ENCODE measurements at places on chromosomes 3 and 15.

- DNase-seq: no peak
Measured at GRCh38 chr15:48394970-48395369, 63.7 kb downstream of the DUT start.

- DNase-seq: no peak
Measured at GRCh38 chr3:112097378-112097777, 11.2 kb downstream of the C3orf52 start.

DNA sequence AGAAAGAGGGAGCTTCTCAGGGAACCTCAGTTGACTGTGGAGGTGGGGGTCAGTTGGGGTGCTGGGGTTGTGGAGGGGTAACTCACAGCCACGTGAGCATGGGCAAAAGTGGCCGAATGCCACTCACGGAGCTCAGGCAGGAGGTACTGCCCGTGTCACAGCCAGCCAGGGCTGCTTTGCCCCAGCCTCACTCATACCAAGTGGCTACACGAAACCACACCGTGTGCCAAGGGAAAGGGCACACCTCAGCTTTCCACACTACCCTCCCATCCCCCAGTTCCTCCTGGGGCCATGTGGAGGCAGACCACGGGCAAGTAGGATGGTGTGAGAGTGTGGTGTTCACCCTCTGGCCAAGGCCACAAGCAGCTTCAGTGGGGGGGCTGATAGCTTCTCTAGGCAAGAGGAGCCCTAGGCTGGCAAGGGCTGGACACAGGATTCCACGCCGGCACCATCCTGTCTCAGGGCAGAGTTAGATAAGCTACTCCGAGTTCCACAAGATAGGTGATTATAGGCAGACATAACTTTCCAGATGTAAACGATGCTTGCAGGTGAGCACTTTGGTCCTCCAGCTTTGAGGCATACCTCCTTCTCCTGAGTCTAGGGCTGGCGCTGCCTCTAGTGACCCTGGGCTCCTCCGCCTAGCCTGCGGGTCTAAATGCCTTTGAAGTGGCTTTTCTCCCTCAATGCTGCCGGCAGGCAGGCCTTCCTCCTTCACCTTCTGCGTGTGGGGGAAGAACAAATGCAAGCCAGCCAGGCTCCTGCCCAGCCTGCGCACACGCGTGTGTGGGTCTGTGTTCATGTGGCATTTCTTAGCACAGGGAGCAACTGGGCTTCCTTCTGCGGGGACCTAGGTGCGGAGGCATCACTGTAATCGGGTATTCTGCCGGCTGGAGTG is 25.0 kb downstream of the RGMA start:
- no peak for DNase-seq

- DNase-seq: no peak
Measured at GRCh38 chr3:72436863-72437592, 411.2 kb downstream of the SHQ1 start.

DNA sequence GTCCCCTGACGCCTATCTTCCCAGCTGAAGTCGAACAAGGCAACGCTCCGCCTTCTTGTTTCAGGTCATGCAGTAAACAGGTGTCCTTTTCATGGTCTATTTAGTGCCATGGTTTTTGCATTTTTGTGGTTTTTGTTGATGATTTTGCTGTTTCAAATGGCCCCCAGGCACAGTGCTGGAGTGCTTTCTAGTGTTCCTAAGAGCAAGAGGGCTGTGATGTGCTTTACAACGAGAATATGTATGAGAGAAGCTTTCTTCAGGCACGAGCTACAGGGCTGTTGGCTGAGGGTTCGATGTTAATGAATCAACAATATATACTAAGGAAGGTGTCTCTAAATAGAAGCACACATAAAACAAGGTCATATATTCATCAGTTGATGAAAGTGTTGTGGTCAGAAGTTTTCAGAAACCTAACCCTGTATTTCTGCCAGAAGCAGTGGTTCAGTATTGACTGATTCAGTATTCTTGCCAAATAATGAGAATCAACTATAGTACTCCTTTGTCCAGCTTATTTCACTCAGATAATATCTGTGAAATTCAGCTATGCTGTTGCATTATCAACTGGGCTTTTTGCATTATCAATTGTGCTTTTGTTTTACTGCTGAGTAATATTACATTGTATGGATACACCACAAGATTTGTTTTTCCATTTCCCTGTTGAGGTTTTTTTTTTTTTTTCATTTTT is 18.5 kb downstream of the LIMD1 start:
- no peak for DNase-seq

GRCh38 chr3:127997016-127997415 is 55.2 kb upstream of the SEC61A1 start:
- no peak for DNase-seq

DNA sequence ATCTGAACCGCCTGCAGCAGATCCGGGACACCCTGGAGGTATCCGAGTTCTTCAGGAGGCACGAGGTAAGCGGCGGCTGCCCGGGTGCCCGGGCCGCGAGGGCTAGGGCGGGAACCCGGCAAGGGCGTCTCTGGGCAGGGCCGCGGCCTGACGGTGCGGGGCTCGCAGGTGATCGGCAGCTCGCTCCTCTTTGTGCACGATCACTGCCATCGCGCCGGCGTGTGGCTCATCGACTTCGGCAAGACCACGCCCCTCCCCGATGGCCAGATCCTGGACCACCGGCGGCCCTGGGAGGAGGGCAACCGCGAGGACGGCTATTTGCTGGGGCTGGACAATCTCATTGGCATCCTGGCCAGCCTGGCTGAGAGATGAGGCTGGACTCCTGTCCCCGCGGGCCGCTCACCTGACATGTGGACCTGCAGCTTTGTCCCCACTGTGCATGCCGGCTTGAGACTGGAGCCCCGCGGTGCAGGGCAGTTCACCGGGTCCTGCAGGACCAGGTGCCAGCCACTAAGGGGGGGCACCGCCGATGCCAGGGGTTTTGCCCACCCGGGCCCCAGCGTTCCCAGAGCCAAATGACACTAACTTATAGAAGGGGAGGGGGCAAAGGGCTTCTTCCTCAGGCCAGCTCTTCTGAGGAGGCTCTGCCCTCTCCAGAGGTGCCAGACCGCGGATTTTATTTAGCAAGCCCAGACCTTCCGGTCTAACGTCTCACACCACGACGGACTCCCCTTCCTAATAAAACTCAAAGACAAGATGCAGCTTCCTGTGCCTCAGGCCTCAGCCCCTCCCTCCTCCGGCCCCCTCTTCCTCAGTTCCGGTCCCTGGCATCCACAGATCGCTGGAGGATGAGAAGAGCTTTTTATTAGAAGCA is 9.4 kb downstream of the ITPKA start:
- DNase-seq: no peak

DNA sequence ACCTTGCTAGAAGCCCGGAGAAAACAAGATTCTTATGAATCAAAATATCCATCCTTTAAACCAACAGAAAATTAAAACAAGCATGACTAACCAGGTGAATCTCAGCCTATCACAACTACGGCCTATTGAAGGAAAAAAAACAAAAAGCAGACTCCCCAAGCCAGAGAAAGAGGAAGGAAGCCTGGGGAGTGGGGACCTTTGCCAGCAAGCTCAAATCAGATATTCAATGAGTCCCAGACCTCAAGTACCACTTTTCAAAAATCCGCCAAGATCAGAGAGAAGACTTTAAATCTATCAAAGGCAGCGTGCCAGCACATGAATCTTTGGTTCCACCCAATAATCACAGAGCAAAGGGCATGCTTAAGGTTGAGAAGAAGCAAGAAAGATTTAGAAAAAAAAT is 253.8 kb downstream of the NTRK3 start:
- no peak for DNase-seq

DNA sequence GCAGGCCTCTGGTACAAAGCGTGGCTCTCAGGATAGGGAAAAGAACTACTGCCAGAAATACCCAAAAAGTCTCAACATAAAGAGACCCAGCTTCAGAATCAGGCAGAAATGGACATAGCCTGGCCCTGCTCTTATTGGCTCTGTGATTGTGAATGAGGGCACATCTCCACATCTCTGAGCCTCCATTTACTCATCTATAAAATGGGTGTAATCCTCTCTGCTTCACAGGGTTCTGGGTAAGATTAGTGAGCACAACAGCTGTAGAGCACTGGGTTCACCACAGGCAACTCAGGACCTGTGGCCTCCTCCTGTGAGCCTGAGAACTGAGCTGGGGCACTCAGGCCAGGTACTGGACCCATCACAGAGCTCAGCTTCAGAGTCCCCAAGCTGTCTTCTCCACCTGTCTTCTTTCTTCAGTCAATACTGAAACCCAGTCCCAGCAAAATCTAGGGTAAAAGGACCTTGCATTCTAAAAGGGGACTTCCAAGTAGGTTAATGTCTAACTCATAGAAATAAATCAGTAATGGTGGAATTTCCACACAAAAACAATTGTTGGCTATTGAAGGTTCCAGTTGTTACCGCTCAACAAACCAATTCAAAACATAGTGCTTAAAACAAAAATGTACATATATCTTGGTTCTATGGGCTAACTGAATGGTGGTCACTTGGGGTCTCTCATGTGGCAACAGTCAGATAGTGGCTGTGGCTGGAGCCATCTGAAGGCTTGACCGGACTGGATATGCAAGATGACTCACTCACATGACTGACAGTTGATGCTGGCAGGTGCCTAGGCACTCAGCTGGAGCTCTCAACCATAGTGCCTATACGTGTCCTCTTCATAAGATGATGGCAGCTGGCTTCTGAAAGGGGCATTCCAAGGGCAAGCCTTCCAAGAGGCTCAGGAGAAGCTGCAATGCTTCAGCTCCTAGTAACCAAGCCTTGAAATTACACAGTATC is 47.3 kb downstream of the TRIM42 start:
- no peak for DNase-seq

GRCh38 chr15:79960502-79961212 is 10.3 kb downstream of the BCL2A1 start:
- no peak for DNase-seq

DNA sequence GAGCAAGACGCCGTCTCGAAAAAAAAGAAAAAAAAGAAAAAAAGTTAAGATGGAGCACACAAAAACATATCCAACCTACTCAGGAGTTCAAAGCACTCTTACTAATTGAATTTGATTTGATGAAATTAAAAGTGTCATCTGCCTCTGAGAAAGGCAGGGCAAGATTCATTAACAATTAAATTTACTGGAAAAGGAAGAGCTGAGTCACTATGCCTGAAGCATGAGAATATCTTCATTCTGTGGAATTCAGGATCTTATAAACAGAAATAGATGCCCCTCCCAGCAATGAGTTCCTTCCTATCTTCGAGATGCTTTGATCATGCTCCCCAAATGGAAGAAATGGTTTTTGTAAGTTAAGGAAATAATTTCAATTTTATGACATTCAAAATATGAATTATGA is 61.0 kb upstream of the ST3GAL6 start:
- no peak for DNase-seq

DNA sequence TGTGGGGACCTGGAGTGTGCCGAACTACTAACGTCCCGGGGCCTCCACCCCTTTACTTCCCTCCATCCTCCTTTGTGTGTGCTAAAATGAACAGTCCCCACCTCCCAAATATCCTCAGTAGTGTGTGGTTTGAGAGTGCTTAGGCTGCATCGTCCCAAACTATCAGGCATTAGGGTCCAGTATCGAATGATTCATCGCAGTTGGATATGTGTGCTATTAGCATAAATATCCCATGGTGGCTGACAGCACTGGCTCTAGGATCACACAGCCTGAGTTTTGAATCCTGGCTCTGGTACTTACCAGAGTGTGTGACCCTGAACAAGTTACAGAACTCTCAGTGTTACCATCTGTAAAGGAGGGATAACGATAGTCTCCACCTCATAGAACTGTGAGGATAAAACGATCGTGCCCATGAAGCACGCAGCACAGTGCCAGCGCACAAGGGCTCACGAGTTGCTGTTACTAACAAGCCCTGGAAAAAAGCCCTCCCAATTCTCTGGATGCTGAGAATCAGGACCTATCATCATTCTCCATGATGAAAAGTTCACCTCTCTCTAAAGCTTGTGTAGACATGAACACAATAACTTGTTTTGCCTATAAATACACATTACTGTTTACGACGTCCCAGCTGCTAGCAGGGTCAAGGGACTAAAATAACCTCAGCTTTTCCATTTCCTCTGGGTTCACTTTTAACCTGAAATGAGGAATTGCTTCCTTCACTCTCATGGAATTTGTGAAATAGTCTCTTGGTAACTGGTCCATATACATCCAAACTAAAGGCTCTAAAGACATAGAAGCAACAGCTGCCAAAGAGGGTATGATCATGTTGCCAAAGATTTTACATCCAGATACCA is 51.0 kb downstream of the VGLL4 start:
- DNase-seq: no peak

- DNase-seq: no peak
Measured at GRCh38 chr3:192494174-192494573, 233.2 kb downstream of the FGF12 start.

DNA sequence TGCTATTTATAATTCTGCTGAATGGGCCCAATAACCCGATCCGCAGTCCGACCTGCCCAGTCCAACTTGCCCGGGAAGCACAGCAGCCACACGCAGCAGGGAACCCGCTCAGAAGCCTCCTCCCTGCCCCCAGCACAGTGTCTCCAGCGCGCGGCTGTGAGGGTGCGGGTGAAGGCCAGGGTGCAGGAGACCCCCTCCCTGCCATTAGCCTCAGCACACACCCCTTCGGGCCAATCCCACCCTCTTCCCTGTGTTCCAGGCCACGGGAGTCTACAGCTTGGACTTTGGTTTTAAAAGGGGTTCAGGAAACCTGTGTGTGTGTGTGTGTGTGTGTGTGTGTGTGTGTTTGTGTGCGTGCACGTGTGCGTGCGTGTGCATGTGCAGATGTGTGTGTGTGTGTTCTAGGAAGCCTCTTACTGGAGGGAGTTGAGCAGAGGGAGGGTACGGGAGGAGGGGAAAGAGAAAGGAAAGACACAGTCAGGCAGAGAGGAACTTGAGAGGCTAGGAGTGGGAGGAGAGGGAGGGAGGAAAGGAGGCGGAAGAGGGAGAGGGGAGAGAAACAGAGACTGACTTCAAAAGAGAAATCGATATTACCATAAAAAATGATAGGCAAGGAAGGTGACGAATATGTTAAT is 34.2 kb downstream of the ATP2B2 start:
- no peak for DNase-seq

- DNase-seq: no peak
Measured at GRCh38 chr3:63642488-63642887, 10.0 kb upstream of the SNTN start.

- no peak for DNase-seq
Measured at GRCh38 chr3:170499562-170500156, 81.0 kb downstream of the CLDN11 start.

GRCh38 chr3:87122766-87123165 is 104.3 kb upstream of the CHMP2B start:
- no peak for DNase-seq

DNA sequence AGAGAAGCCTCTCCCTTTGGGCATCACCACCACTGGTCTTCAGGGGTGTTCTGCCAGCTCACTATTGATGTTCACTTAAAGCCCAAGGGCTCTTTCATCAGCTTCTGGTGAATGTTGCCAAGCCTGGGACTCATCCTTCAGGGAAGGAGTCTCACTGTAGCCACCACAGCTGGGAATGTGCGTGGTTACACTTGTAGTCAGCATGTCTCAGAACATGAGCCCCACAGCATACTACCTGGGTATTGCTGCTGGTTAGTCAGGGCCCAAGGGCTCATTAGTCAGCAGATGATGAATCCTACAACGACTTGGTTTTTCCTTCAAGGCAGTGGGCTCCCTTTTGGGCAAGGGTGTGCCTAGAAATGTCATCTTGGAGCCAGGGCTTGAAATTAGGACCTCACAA is 412.9 kb downstream of the VGLL3 start:
- DNase-seq: no peak
